DMS53 (cell line): ENCODE measurements at places on chromosomes 5 and 9.

- no peak for DNase-seq
These were observed 9.1 kb upstream of the DPM2 start for GRCh38 chr9:127946728-127947127.

GRCh38 chr5:72180925-72181324 is 73.7 kb downstream of the MAP1B start:
- DNase-seq: no peak

GRCh38 chr5:77642738-77643653 is 4.5 kb upstream of the OTP start:
- peak; percentile 37 for DNase-seq

- DNase-seq: peak; percentile 52
These were observed 651 bp downstream of the HRH2 start for GRCh38 chr5:175658299-175659145.

DNA sequence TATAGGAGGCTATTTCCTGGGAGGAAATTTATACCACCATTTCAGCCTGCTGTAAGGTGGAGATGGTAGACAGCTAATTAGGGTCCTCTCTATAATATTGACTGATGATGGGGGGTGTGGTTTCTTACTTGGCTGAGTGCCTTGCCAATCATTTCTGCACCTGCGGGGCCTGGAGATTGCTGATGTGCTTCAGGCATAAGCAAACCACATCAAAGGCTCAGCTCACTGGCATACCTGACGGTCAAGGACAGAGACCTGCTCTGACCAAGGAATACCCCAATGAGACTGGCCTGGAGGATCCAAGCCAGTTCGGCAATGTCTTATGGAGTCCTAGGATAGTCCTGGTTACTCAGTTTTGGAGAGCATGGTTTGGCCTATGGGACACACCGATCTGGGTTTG is 29.5 kb downstream of the ANKH start:
- DNase-seq: peak; percentile 43

DNA sequence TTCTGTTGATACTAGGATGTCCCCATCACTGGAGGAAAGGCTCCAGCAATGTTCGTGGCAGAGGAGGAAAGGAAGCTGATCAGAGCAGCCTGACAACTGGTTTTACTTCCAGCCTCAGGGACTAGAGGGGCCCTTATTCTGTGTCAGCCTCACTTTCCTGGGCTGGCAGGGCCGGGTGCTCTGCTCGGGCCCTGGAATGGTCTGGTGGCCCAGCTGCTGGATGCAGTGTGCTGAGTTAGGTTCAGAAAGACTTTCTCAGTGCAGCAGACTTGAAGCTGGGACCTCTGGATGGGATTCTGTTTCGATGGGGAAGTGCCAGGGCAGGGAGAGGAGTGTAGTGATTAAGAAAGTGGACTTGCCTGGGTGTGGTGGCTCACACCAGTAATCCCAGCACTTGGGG is 81.0 kb downstream of the MACROH2A1 start:
- DNase-seq: no peak

DNA sequence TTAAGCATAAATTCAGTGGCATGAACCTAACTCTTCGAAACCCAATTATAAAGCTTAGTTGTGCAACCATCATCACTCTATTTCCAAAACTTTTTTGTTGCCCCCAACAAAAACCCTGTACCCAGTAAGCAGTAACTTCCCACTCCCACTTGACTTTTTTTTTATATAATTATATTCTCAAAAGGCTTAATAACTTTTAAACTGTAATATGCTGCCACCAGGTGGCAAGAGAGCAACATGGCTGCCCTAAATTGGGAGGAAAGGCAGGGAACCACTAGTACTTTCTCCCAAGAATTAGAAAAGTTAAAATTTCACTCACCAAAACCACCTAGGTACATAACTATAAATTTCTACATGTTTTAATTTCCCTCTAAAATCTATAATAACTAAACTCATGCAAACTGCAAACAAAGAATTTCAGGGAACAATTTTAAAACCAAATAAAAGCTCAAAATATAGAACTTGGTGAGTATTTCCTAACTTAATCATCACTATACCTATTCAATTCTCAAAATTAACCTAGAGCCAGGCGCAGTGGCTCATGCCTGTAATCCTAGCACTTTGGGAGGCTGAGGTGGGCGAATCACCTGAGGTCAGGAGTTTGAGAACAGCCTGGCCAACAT is 50.2 kb upstream of the RNF38 start:
- peak; percentile 67 for DNase-seq

GRCh38 chr9:80649001-80649420 is 1040.3 kb downstream of the TLE1 start:
- peak; percentile 3 for DNase-seq

GRCh38 chr9:36173861-36174260 is 4.7 kb downstream of the CCIN start:
- no peak for DNase-seq

- DNase-seq: no peak
These were observed 88.0 kb downstream of the BNC2 start for GRCh38 chr9:16782490-16782889.
